CD4-positive, alpha-beta T cell treated with Interleukin-17A for 1 hour (primary cell): ENCODE measurements at places on chromosomes 6 and 20.

DNA sequence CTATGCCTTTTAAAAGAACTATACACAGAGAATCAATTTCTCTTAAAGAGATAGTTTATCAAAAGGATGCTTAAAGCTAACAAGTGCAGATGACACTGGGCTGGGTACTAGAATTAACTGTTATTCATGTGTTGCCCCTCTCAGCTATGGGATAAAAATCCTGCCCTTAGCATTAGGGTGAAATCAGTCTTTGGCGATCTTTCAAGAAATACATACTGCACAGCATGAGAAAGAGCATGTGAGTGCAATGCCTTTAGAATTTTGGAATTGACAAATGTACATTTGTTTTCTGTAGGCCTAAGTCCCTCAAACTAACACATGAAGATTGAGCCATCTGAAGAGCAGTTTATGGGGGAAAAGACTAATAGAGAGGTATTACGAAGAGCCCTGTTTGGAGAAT lies 115.4 kb downstream of the ZFP64 start:
- no peak for DNase-seq

DNA sequence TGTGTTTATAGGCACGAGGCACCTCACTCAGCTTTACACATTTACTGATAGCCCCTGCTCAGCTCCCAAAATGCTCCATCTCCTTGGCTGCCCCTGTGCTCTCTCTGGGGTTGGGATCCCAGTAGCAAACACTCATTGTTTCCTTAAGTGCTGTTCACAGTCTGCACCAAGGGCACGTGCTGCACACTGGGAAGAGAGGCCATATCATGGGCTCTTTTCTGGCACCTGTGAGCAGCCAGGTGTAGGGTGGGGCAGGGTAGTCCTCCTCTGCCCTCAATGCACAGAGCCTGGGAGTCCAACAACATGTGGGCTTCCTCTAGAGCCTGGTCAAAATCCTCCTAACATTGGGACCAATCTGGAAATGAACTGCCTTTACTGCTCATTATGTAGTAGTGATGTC lies 67.9 kb downstream of the BANF2 start:
- no peak for DNase-seq

DNA sequence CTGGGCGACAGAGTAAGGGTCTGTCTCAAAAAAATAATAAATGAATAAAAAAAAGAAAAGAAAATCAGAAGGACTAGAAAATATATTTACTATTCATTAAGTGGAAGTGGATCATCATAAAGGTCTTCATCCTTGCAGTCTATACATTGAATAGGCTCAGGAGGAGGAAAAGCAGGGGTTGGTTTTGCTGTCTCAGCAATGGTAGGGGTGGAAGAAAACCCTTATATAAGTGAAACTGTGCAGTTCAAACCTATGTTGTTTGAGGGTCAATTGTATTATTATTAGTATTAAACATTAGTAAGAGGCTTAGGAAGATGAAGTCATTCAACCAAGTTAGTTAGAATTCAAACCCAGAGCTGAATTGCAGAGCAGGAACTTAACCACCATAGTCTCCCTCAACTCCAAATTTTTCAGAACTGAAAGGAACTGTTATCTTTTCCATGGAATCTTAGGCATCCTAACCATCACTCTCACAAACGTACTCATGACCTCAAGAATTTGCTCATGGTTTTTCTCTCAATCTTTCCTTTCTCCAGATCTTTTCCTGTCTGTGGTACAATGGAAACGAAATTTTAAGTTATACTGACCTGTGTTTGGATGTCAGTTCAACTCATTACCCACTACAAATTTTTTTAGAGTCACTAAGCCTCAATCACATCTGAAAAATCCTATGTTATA lies 7.7 kb upstream of the SMIM13 start:
- DNase-seq, result no peak

- DNase-seq, result no peak
These were observed 300.5 kb downstream of the ESR1 start for GRCh38 chr6:152107973-152108372.

- no peak for DNase-seq
These were observed 141.6 kb downstream of the MTHFD1L start for GRCh38 chr6:151007076-151007475.

- DNase-seq, result no peak
These were observed 210.1 kb upstream of the HDDC2 start for GRCh38 chr6:125511809-125512396.

- DNase-seq, result no peak
These were observed 438 bp upstream of the TMC2 start for GRCh38 chr20:2535711-2536559.

GRCh38 chr20:43043887-43044286 lies 145.8 kb downstream of the PTPRT start:
- DNase-seq, result no peak

- DNase-seq, result no peak
These were observed 180.0 kb downstream of the GJA10 start for GRCh38 chr6:90074161-90074850.

- peak; percentile 25 for DNase-seq
These were observed 15.8 kb upstream of the LIN28B start for GRCh38 chr6:104940893-104941728.

DNA sequence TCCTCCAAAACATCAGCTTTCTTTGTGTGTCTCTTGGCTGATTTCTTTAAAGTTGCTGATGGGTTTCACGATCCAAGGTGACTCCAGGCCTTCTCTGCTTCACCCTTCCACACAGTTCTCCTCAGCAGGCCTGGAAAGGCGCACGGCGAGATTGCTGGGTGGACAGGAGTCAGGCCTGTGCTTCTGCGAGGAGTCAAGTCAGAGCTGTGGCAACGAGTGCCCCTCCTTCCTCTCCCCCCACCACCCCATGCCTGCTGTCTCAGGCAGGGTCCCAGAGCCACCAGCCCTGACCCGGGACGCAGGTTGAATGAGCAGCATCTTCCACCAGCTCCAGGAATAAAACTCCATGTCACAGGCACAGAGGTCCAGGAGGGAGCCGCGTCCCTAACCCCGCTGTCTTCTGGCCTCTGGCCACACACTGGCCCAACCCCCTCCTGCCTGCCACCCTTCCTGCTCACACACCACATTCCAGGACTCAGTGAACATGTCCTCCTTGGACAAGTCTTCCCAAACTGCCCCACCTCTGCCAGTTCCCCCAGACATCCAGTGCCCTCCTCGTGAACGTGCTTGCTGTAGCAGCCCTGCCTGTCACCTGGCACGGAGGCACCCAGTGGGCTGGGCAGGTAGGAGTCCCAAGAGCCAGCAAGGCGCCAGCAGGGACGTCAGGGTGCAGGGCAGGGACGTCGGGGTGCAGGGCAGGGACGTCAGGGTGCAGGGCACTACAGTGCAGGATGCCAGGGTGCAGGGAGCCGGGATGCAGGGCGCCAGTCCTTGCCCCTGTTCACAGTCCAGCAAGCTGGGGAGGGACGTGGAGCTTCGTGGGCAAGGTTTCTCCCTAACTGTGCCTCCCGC lies 7.2 kb upstream of the NTSR1 start:
- DNase-seq, result no peak

- DNase-seq, result peak; percentile 45
These were observed at the start of gene EBF4 for GRCh38 chr20:2692036-2692885. Gene EBF4, plus strand, starts transcription at chr20:2692780. Its CDS starts 866 bp downstream, at chr20:2693646.

DNA sequence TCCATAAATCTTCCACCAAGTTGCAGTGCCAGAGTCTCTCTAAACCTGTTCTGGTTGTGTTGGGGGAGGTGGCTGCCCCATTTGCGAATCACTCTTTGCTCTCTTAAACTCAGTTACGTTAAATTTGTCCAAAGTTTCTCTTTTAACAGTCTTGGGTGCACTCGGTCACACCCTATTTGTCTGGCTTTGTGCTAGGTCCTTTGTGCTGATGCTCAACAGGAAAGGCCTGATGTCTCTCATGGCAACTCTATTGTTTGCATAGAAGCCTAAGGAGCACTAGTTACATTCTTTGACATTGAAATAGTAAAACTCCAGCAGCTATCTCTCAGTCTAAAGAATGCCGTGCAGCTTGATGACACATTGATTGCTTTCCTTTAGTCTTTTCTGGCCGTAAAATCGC lies 105.1 kb downstream of the TRMT11 start:
- no peak for DNase-seq

DNA sequence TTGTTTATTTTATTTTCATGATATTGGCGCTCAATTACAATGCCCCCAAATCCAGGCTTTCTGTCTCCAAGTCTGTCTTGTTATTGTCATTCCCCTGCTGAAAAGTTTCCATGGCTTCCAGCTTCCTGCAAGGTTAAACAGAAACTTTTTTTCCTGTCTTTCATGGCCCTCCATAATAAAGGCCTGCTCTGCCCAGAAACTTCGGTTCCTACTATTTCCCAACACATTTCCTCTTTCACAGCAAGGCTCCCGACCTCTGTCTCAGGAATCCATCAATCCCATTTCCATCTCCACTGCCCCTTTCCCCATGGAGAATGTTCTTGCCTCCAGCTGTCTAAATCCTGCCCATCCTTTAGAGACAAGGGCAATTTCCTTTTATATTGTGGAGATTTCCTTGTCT lies 365.2 kb upstream of the JARID2 start:
- no peak for DNase-seq

DNA sequence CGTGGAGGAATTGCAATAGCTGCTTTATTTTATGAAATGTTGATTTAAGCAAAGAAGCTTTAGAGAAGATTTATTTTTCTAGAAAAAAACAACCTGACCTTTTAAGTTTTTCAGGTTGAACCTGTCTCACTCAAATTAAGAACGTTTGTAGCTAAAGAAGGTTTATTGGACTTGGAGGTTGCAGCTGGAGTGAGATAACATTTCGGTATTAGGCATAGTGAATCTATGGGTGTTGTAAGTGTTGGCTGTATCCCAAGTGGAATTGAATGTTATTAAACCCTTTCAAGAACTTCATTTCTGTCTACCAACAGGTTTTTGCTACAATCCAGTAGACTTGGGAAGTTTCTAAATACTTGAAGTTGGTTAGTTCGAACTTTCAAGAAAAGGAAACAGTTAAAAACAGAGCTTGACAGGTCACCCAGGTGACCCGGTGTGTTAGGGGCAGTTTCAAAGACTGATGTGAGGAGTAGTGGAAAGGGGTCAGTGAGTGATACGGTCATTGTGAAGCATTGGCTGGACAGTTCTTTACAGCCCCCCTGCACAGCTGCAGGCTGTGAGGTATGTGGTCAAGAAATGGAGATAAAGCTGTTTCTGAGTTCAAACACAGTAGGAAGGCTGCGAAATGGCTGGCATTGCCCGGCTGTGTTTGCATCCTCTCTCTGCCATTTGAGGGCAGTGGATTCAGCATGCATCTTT lies 2.4 kb upstream of the TBCC start:
- no peak for DNase-seq

DNA sequence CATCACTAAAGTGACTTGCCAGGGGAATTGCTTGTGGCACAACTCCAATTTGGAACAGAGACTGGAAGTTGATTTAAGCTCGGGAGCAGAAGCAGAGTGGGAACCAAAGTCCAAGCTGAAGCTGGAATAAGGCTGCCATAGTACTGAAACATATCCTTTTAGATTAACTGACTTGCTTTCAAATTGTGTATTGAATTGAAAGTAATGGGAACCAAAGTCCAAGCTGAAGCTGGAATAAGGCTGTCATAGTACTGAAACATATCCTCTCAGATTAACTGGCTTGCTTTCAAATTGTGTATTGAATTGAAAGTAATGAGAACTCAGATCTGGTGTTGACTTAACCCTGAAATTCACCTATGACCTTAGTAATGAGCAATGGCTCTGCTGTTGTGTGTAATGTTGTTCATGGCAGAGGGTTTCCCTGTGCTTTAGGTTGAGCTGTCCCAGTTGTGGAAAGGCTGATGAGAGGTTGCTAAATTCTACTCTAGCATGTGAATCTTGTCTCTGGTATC lies 40.2 kb downstream of the CENPW start:
- DNase-seq, result no peak

DNA sequence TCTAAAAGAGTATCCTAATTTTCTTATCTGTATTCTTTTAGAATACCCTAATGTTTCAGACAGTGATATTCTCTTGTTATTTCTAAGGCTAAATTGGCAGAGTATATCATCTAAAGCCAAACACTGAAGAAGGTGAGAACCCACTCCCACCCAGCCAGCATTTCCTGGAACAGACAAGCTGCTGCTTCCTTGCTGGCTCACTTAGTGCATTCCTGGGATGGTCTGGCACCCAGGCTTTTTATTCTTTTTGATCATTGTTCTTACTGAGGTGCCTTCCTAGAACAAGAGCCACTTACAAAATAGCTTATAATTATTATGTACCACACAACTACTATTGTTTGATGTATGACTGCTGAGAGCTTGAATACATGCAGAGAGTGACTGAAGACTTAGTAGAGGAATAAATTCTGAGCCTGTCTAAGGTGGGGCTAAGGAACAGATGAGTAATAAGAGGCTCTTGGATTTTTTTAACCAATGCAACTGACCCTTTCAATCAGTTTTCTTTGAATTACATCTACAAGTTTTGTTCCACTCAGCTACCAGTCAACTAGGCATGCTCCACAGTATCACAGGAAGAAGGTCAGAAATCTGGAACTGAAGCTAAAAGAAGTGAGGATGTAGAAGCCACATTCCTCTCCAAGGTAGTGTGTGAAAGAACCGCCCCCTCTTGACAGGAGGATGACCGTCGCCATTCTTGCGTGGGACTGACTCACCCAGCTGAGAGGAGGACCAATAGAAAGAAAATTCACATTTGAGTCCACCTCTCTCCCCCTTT lies 30.1 kb downstream of the PRPH2 start:
- no peak for DNase-seq

- no peak for DNase-seq
These were observed 16.2 kb downstream of the TTLL2 start for GRCh38 chr6:167341038-167341583.

- DNase-seq, result no peak
These were observed 662.8 kb downstream of the TBC1D32 start for GRCh38 chr6:120671519-120671918.

GRCh38 chr20:40675599-40676221 lies 13.3 kb downstream of the MAFB start:
- DNase-seq, result no peak

GRCh38 chr6:56638760-56639159 lies 3.9 kb downstream of the DST start:
- DNase-seq, result no peak

GRCh38 chr20:14715400-14715799 lies 378.0 kb upstream of the FLRT3 start:
- DNase-seq, result no peak

GRCh38 chr6:20846602-20847028 lies 312.4 kb downstream of the CDKAL1 start:
- no peak for DNase-seq

DNA sequence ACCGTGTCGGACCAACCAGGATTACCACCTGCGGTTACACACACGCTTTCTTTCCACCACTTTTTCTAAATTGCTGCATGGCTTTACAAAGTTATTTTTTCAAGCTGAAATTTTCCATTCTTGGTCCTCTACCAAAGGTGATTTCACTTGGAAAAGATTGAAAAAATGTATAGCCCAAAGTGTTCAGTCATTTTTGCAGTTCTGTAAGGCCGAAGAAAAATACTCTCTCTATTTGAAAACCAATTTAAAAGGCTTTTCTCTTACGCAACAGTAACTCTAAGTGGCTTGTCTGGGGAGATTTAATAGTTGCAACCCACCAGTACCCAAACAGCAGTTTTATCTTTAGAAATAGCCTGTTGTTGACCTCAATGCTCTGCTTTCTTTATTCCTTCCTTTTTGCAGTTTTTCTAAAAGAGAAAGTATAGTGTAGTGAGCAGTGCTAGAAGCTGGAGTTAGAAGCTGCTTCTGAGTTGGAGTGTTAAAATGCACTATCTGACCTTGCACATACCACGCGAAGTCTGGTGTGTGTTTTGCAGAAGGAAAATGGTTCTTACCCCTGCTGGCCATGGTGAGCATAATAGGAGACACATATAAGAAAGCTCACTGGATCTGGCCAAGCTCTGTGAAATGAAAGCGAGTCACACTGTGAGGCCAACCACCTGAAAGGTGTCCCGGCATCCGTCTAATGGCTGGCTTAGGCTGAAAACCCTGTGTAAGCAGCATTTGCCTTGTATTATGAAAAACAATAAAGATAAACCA lies 271.6 kb upstream of the PRND start:
- no peak for DNase-seq

- no peak for DNase-seq
These were observed 26.8 kb downstream of the PAQR8 start for GRCh38 chr6:52388790-52389189.
